ENCODE measurements at places on chromosomes 11 and 22.

- DNase-seq, result no peak
Observed at GRCh38 chr22:48662476-48663135, 1165.1 kb downstream of the BRD1 start.

DNA sequence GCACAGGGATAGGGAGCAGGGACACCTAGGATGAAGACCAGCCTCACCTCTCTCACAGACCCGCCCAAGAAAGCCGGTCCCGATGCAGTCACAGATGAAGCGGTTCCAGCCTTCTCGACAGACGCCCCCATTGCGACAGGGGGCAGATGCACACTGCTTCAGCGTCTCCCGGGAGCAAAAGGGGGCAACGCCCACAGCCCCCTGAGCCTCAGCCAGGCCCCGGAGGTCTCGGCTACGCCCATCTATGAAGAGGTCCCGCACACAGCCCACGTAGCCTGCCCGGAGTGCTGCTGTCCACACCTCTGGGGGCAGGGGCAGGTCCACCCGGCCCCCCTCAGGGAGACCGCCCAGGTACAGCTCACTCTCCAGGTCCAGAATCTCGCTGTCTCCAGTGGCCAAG is 62.3 kb downstream of the NRXN2 start:
- DNase-seq, result no peak

- no peak for DNase-seq
Observed at GRCh38 chr11:5719703-5720495, 16.3 kb upstream of the OR56B1 start.

- DNase-seq, result no peak
Observed at GRCh38 chr11:75633409-75634066, 35.3 kb downstream of the MAP6 start.

DNA sequence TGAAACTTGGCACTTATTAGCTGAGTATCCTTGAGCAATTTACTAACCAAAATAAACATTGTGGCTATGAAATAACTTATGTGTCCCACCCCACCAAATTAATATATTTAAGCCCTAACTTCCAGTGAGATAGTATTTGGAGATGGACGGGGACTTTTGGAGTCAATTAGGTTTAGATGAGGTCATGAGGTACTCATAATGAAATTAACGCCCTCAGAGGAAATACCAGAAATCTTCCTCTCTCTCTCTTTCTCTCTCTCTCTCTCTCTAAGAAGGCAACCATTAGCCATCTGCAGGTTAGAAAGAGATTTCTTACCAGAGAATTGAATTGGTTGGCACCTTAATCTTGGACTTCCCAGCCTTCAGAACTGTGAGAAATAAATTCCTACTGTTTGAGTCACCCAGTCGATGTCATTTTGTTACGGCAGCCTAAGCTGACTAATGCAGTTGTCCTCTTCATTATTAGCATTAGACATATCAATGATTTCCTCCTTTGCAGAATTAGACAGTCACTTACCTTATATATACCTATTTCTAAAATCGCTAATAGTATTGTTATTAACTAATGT is 1284.0 kb downstream of the FAM181B start:
- DNase-seq, result no peak

DNA sequence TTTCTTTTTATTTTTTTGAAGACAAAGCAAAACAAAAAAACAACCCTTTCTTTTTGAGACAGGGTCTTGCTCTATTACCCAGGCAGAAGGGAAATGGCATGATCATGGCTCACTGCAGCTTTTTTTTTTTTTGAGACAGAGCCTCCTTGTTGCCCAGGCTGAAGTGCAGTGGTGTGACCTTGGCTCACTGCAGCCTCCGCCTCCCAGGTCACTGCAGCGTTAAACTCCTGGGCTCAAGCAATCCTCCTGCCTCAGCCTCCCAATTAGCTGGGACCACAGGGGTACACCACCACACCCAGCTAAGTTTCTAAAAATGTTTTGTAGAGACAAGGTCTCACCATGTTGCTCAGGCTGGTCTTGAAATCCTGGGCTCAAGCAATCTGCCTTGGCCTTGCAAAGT is 124.6 kb downstream of the ABTB2 start:
- no peak for DNase-seq

DNA sequence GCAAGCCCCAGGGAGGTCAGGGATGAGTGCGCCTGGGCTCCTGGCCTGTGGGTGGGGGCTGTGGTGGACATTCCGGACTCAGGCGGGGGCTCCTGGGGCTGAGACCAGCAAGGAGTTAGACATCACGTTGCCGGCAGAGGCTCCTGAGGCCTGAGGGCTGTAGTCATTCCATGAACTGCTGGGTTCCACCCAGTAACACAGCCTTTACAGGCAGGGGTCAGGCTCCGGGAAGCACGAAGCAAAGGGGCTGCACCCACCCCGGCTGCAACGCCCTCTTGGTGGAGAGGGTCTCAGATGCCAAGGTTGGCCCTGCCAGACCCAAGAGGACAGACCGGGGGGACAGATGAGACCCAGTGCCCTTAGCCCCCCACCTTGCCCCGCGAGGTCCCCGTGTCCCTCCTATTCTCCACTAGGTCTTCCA is 9.0 kb downstream of the TNNT3 start:
- no peak for DNase-seq

GRCh38 chr11:105754260-105754659 is 144.4 kb downstream of the GRIA4 start:
- DNase-seq, result no peak

DNA sequence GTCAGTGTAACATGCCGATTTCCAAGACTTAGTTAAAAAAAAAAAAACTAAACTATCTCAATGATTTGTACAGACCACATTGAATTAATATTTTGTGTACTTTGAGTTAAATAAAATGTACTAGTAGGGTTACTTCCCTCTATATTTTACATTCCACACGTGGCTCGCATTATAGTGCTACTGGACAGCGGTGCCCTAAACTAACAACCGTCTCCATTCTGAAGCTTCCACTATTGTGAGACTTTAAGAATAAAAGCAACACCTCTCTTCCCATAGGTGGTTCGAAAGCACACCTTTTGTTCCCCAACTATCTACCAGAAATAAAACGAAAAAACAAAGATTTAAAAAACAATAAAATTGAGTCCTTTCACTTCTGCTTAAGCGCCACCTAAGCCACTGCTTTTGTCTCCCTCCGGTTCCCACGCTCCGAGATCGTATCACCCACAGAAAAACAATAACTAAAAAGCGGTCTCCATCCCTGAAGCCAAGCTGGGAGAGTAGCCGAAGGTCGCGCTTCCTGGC is 380 bp upstream of the TTC17 start:
- no peak for DNase-seq

DNA sequence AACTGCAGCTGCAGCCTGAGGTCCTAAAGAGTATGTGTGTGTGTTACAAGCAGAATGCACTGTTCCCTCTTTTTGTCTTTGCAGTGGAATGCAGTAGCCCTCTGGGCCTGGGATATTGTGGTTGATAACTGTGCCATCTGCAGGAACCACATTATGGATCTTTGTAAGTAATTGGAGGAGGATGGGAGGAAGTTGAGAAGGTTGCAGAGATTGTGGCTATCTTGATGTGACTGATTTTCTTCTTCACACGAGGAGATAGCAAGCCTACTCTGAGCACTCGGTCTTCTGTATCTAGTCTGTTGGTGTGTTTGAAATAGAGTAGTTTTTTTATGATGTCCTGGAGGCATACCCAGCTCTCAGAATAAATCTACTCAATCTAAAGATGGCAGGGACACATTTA is 2.3 kb downstream of the RBX1 start:
- DNase-seq, result no peak

GRCh38 chr11:55914482-55914881 is at the start of gene OR5W2:
Gene OR5W2 (minus strand): TSS chr11:55914582. CDS start chr11:55914582, 0 bp downstream.
- DNase-seq, result no peak

- no peak for DNase-seq
Observed at GRCh38 chr11:62241095-62241494, 944 bp upstream of the SCGB1D2 start.

- no peak for DNase-seq
Observed at GRCh38 chr11:128903248-128904061, 12.3 kb downstream of the KCNJ5 start.

GRCh38 chr11:18106688-18107087 is 806 bp upstream of the SAAL1 start:
- DNase-seq, result no peak

- DNase-seq, result no peak
Observed at GRCh38 chr11:65425971-65426838, 3.6 kb downstream of the NEAT1 start.

DNA sequence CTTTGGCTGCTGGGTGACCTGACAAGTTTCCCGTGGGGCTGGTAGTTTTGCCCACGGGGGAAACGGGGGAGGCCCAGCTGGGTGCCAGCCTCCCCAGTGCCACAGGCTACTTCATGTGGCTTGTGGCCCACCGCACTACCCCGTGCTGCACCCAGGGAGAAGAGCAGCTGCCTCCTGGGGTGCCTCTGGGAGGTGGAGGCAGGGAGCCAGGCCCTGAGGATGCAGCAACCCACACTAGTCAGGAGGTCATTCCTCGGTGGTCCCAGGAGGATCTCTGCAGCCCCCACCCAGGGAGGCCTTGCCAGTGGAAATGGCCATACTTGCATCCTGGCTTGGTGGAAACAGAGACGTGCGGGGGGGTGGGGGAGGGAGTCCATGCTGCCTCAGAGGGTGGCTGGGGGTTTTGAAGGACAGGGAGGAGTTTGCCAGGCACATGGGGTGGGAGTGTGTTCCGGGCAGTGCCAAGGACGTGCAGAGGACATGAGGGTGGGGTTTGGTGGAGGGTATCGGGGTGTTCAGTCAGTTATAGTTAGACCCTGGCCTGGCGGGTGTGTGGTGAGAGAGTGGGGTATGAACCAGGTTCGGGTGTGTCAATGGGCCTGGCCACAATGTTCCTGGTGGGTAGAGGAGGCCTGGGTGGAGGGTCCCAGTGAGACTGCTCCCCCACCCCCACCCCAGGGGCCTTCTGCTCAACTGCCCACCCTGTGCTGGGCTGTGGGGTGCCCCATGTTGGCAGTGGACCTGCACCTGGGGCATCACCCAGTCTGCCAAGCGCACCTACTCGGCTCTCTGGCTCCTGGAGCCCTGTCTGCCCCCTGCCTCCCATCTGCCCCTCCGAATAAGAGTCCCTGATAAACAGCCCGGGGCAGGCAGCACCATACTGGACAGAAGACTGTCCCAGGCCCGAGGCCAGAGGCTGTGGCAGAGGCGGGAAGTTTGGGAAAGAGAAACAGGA is 3.8 kb downstream of the PIM3 start:
- no peak for DNase-seq

- no peak for DNase-seq
Observed at GRCh38 chr11:70680781-70681281, 282.5 kb downstream of the CTTN start.

DNA sequence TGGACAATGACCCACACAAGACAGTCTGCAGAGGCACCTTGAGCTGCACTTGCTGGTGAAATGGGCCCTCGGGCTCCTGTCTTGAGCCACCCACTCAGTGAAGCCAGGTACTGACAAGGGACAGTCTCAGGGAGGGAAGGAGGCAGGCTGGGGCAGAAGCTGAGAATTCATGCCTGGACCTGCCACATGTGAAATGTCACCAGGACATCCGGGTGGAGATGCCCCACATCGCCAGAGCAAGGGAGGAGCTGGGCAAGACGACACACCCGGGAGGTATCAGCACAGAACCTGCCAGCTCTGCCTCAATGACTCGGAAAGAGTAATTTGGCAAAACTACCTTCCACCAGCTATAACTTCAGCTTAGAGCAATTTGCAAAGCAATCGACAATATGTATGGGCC is 23.5 kb downstream of the CPT1A start:
- DNase-seq, result no peak

GRCh38 chr22:19169947-19170318 is 8.6 kb downstream of the SLC25A1 start:
- DNase-seq, result no peak

- no peak for DNase-seq
Observed at GRCh38 chr11:123299721-123300120, 104.7 kb upstream of the CLMP start.

DNA sequence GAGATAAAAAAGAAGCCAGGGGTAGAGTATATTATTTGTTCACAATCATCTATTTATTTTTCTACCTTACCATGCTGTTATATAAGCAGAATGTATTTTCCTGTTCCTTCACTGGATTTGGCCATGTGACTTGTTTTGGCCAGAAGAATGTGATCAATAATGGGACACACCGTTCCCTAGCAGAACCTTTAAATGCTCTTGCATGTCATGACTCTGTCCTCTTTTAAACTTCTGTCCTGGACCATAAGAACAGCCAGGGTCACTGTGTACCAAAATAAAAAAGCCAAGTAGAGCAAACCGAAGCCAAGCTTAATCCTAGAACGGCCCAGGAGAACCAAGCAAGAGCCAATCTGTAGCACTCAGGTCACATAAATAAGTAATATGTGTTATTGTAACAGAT is 1682.4 kb downstream of the LRRC4C start:
- no peak for DNase-seq

GRCh38 chr11:116397602-116398084 is 375.1 kb downstream of the BUD13 start:
- DNase-seq, result no peak

DNA sequence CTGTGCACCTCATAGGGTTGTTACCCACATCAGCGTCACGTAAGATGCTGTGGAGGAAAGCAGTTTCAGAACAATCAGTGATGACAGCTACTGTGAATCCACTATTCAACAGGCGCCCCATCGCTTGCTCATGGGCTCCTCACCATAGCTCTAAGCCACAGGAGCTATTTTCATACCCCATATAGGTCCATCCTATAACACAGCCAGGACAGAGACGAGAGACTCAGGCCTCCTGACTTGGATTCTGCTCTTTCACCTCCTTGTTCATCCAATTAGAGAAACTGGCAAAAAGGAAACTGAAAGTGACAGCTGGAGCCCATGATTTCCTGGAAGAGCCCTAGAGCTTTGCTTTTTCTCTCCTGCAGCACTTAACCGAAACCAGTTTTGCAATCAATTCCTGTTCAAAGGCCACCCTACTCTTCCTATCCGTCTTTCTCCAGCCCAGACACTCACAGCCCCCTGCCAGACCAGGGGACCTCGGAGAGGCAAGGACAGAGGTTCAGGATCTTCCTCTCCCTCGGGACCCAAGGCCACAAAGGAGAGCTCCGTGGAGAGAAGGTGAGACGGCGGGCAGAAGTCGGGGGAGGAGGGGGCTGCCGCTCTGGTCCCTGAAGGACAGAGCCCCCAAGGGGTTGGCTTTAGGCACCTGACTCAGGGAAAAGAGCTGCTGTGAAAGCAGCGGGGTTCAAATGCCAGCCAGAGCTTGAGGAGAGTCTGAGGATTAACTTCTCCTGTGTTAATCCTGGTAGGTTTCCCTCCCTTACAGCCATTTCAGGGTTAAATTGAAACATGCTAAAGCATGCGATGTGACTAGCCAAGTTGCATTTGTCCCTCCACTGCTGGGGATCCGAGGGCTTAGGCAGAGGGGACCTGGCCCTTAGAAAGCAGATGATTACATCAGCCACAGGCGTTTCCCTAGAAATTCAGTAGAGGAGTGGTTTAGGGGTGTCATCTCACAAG is at the start of gene APOL6:
TSS of gene APOL6 (plus strand) at position 381 of the 960 bp plus-strand sequence. CDS start 7,980 bp downstream, outside the sequence.
- DNase-seq, result peak; percentile 67
